ENCODE measurements at places on chromosomes 4 and X. TPM values are rescaled to one million over a fixed set of nuclear protein-coding genes. Genes with fewer than 3 reads are reported as not detected.

DNA sequence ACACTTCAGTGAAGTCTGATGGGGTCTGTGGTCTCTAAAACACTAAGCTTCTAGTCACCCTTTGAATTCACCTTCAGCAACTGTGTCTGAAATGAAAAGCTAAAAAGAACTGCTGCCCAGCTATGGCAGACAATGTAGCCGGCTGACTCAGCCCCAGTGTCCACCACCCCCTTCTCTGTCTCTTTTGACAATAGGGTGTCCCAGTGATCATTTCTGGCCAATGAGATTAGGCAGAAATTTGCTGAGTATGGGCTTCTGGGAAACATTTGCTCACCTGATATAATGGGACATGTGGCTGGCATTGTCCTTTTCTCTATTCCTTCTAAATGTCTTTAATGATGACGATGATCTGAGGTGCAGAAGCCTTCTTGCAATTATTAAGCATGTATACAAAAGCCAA is 20.6 kb downstream of the IGFBP7 start:
- peak overlapping the region; percentile 60 for H3K27ac ChIP-seq
- H3K4me3 ChIP-seq: no peak overlapping the region
- H3K36me3 ChIP-seq: peaks cover 53% of the 10 kb centered on the region
- peaks cover 62% of the 10 kb centered on the region for H3K4me1 ChIP-seq
- H3K27me3 ChIP-seq: peaks cover 4% of the 10 kb centered on the region

ARHGAP4 gene
- total RNA-seq: 0.80 TPM

GRCh38 chr4:106095408-106095807 is 200.1 kb downstream of the NPNT start:
- DNase-seq: no peak
- H3K4me3 ChIP-seq: no peak overlapping the region
- H3K27me3 ChIP-seq: no peaks in the 10 kb centered on the region
- H3K36me3 ChIP-seq: peaks cover 30% of the 10 kb centered on the region
- H3K4me1 ChIP-seq: peaks cover 18% of the 10 kb centered on the region

DNA sequence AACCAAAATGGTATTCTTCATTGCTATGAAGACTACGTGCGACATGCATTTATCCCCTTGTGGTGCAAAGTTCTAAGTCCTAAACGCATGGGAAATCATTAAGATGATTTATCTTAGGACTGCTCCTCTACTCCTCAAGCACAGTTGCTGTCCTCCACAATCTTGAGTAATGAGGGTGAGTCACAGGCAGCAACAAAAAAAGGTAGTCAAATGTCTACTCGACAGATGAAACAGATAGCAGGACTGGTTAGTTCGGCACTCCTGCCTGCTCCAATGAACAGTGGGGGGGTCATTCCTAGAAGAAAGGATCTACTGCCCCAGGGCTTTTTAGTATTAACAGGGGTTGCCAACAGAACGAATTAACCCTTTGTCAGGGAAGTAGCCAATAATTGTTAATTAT is 233.7 kb upstream of the FGF13 start:
- H3K4me1 ChIP-seq: no peaks in the 10 kb centered on the region
- no peaks in the 10 kb centered on the region for H3K36me3 ChIP-seq
- peak; percentile 0 for DNase-seq
- H3K4me3 ChIP-seq: no peak overlapping the region
- H3K27me3 ChIP-seq: no peaks in the 10 kb centered on the region
- H3K27ac ChIP-seq: no peak overlapping the region

GRCh38 chrX:134658002-134658759 is at the start of gene PLAC1:
TSS of gene PLAC1 (minus strand) at chrX:134658471. CDS start at chrX:134566682, 91,789 bp downstream.
- H3K36me3 ChIP-seq: no peaks in the 10 kb centered on the region

DNA sequence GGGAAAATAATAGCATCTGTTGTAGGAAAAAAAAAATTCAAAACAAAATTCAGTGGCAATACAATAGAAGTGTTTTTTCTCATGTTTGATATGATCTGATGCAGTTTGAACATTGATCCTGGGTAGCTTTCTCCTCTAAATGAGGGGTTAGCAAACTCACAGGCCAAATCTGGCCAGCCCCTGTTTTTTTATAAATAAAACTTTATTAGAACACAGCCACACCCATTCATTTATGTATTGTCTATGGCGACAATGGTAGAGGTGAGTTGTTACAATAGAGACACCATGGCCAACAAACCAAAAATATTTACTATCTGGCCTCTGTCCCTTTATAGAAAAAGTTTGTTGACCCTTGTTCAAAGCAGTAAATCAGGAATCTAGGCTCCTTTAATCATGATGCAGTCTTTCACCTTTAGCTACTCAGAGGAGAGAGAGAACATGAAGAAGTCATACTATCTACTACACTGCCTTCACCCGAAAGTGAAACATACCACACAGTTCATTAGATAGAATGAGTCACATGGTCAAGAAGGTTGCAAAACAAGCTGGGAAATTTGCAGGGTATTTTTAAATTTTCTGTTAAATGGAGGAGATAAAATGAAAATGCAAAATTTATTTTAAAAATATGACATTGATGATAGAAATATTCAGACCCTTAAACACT is 186.6 kb upstream of the MAOA start:
- no peaks in the 10 kb centered on the region for H3K4me1 ChIP-seq
- H3K4me3 ChIP-seq: no peak overlapping the region
- no peak for DNase-seq
- no peaks in the 10 kb centered on the region for H3K27me3 ChIP-seq

DCAF4L1 gene
- not detected for total RNA-seq

- H3K4me1 ChIP-seq: peaks cover 50% of the 10 kb centered on the region
- peaks cover 37% of the 10 kb centered on the region for H3K36me3 ChIP-seq
- H3K27me3 ChIP-seq: no peaks in the 10 kb centered on the region
- no peak for DNase-seq
Observed at GRCh38 chr4:177322266-177322665, 12.6 kb downstream of the NEIL3 start.

DNA sequence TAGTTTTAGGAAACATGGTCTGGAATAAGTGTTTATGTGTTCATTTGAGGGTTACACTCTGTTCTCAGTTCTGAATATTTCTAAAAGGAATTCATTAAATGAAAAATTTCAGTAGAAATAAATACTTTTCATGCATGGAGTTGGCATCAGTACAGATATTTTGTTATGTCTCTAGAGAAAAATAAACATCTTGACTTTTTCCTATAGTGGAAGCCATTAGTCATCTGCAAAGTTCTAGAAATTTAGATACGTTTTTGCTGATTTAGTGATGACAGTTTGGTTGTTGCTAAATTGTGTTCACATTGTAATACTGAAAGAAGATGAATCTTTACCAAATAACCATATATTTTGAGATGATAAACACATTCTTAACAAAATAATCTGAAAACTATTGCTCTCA is 268.2 kb upstream of the TEX13A start:
- no peaks in the 10 kb centered on the region for H3K27me3 ChIP-seq
- H3K27ac ChIP-seq: no peak overlapping the region
- no peaks in the 10 kb centered on the region for H3K36me3 ChIP-seq
- H3K4me3 ChIP-seq: no peak overlapping the region

GAGE2A gene
- total RNA-seq: not detected

RBMXL3 gene
- not detected for total RNA-seq

DNA sequence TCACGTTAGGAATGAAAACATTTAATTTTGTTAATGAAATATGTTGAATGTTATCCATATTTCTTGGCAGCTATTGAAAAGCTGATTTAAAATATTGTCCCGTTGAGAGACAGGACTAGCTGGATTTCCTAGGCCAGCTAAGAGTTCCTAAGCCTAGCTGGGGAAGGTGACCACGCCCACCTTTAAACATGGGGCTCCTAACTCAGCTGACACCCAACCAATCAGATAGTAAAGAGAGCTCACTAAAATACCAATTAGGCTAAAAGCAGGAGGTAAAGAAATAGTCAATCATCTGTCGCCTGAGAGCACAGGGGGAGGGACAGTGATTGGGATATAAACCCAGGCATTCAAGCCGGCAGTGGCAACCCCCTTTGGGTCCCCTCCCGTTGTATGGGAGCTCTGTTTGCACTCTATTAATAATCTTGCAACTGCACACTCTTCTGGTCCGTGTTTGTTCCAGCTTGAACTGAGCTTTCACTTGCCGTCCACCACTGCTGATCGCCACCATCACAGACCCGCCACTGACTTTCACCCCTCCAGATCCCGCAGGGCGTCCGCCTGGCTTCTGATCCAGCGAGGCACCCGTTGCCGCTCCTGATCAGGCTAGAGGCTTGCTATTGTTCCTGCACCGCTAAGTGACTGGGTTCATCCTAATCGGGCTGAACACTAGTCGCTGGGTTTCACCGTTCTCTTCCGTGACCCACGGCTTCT is 308.9 kb downstream of the GLUD2 start:
- DNase-seq: no peak
- H3K27ac ChIP-seq: no peak overlapping the region
- H3K27me3 ChIP-seq: no peaks in the 10 kb centered on the region
- no peaks in the 10 kb centered on the region for H3K4me1 ChIP-seq

DNA sequence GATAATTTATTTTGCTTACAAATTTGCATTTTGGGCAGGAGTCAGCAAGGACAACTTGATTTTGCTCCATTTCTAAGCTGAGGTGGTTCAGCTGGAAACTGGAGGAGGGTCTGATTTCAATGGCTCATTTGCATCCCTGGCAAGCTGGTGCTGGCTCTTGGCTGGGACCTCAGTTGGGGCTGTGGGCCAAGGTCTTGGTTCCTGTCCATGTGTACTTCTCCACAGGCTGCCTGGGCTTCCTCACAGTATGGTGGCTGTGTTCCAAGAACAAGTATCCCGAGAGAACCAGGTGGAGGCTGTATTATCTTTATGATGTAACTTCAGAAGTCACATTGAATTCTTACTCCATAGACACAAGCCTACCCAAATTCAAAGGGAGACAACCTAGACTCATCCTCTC is 77.0 kb upstream of the STX18 start:
- DNase-seq: no peak
- no peaks in the 10 kb centered on the region for H3K36me3 ChIP-seq

- H3K4me3 ChIP-seq: no peak overlapping the region
- H3K27ac ChIP-seq: no peak overlapping the region
- peaks cover 24% of the 10 kb centered on the region for H3K27me3 ChIP-seq
- no peak for DNase-seq
Observed at GRCh38 chr4:15738877-15739276, 36.0 kb downstream of the BST1 start.

DNA sequence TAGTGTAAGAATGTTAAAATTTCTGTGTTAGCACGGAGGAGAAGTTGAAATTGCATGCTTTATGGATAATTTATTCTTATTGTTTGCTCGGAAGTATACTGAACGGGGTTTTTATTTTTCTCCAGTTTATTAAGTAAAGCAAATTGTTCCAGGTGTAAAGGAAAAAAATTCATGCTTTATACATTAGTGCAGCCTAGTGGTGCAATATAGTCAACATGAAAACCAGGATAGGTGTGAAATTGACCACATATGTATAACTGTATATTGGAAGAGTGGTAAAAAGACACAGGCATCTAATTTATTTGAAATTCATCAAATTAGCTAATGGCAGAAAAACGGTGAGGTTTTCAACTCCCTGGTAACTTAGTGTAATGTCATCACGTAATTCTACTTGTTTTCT is 959 bp downstream of the BRS3 start:
- H3K27ac ChIP-seq: no peak overlapping the region
- H3K27me3 ChIP-seq: peaks cover 8% of the 10 kb centered on the region
- no peaks in the 10 kb centered on the region for H3K4me1 ChIP-seq
- no peak for DNase-seq

DNA sequence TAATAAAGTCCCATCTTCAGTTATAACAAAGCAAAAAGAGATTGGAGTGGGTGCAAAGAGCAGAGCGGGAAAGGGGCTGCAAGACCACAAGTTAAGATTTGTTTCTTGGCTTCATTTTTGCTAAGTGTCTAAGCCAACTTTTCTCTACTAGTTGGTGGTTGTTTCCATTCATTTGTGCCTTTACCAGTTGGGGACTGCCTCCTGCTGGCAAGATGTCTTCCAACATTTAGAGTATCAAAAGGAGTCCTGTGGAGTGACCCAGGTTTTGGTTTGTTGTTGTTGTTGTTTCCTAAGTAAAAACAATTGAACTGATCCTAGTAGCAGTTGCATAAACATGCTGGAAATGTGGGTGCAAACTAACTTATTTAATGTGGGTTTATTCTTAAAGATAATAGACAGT is 121.1 kb downstream of the SPATA18 start:
- H3K27ac ChIP-seq: no peak overlapping the region
- no peak overlapping the region for H3K4me3 ChIP-seq
- peaks cover 2% of the 10 kb centered on the region for H3K27me3 ChIP-seq
- H3K4me1 ChIP-seq: no peaks in the 10 kb centered on the region
- no peaks in the 10 kb centered on the region for H3K36me3 ChIP-seq
- DNase-seq: no peak

DNA sequence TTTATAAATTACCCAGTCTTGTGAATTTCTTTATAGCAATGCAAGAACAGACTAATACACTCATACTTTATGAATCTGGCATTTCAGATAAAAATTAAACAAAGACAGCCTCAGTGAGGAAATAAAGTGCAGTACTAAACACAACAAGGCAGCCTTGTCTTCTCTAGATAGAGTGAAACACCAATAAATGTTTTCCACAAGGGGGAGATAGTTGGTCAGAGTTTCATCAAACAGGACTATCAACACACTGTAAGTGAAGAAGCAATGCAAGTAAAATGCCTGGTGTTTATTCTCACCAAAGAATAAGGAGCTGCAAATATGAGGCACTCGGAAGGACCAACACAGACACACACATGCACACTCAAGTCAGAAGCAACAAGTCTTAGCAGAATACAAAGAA is 62.8 kb downstream of the FAM9B start:
- no peak overlapping the region for H3K27ac ChIP-seq
- H3K4me1 ChIP-seq: peaks cover 12% of the 10 kb centered on the region
- H3K27me3 ChIP-seq: peaks cover 1% of the 10 kb centered on the region

DNA sequence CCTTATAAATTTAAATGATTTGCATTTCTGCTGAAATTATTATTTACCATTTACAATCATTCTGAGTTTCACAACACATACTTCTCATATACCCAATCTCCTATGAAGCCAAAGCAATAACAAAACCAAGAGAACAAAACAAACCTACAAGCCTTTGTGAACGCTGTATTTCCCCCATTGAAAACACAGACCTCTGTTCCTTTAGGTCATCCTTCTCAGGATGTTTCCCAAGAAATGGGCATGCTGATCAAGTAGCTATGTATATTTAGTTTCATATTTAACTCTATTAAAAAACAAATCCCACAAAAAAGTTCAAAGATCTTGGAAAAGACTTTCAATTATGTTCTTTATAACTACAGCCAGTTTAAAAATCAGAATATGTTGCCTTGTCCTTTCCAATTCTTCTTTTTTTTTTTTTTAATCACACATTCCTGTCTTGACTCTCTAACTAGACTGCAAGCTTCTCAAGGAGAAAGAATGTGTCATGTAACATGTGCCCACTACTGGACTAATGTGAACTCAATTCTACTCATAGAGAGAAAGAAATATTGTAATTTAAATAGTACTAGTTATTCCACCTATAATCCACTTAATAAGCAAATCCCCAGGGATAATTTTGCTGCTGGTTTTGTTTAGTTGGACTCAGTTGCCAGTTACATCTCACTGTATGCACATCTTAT is 84.3 kb upstream of the PRSS48 start:
- H3K4me3 ChIP-seq: no peak overlapping the region
- peaks cover 31% of the 10 kb centered on the region for H3K4me1 ChIP-seq
- H3K27me3 ChIP-seq: no peaks in the 10 kb centered on the region

- H3K36me3 ChIP-seq: no peaks in the 10 kb centered on the region
- peaks cover 4% of the 10 kb centered on the region for H3K27me3 ChIP-seq
- DNase-seq: no peak
- peaks cover 10% of the 10 kb centered on the region for H3K4me1 ChIP-seq
- H3K27ac ChIP-seq: no peak overlapping the region
- no peak overlapping the region for H3K4me3 ChIP-seq
Observed at GRCh38 chr4:37735578-37735977, 49.4 kb upstream of the RELL1 start.

ALG13 gene
- 21.7 TPM for total RNA-seq

PPEF2 gene
- not detected for total RNA-seq

IL21 gene
- total RNA-seq: not detected

GRCh38 chrX:100652266-100652665 is 8.3 kb downstream of the SRPX2 start:
- peaks cover 68% of the 10 kb centered on the region for H3K4me1 ChIP-seq
- peaks cover 8% of the 10 kb centered on the region for H3K36me3 ChIP-seq
- H3K27me3 ChIP-seq: peaks cover 1% of the 10 kb centered on the region
